Left kidney (tissue), 8 donors: ENCODE measurements at places on chromosomes 13 and 19.

DNA sequence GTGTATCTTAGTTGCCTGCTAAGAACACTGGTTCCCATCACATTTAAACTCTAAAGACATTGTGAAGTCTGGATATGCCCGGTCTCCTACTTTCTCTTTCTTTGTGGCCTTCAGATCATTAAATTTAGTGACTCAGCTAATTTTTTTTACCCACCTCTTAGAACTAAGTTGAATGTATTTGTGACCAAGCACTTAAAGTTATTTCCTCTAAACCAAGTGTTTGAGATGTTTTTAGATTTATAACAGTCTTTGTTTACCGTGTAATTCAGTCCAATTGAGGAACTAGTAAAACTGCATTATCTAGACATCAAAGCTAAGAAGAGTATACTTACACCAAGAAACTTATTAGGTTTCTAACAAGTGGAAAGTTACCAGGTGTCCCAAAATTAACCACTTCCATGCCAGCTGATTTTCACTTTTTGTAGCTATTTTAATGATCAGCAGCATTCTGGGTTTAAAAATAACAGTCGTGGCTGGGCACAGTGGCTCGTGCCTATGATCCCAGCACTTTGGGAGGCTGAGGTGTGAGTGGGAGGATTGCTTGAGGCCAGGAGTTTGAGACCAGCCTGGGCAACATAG, 53.1 kb downstream of the ARHGAP35 start:
- DNase-seq, result peak; percentile 36

DNA sequence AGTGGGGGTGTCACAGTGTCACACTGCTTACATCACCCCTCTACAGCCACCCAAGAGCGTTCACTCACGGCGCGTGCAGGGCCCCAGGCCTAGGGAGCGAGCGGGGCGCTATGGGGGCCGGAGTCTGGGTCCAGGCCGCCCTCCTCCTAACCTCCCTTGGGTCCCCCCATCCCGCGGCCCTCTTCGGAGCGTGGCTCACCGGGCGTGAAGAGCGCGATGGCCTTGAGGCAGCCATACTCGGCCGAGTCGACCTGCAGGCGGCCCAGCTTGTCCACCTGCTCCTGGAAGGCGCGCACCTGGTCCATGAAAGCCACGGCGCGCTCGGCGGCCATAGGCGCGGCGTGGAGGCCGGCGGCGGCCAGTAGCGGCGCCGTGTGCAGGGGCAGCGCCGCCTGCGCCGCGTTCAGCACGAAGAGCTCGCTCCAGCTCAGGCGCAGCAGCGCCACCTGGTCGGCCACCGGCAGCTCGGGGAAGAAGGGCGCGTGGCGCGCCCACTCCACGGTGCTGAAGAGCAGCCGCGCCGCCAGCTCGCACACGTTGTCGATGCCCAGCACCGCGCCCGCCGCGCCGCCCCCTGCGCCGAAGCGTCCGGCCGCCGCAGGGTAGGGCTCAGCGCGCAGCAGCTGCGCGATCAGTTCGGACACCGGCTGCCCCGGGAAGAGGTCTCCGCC, 9.4 kb downstream of the OCEL1 start:
- DNase-seq, result no peak

GRCh38 chr19:28426110-28426729, 786.7 kb downstream of the UQCRFS1 start:
- no peak for DNase-seq

- no peak for DNase-seq
Measured at GRCh38 chr13:110524541-110525257, 36.8 kb downstream of the RAB20 start.

- DNase-seq, result no peak
Measured at GRCh38 chr19:51124216-51124615, 490 bp upstream of the SIGLEC9 start.

GRCh38 chr19:29576761-29577648, 29.1 kb upstream of the POP4 start:
- no peak for DNase-seq
